Central memory CD4-positive, alpha-beta T cell (primary cell): ENCODE measurements at places on chromosomes 5 and 9.

GRCh38 chr9:113674436-113674835 lies 201.7 kb upstream of the ZNF618 start:
- DNase-seq = no peak

DNA sequence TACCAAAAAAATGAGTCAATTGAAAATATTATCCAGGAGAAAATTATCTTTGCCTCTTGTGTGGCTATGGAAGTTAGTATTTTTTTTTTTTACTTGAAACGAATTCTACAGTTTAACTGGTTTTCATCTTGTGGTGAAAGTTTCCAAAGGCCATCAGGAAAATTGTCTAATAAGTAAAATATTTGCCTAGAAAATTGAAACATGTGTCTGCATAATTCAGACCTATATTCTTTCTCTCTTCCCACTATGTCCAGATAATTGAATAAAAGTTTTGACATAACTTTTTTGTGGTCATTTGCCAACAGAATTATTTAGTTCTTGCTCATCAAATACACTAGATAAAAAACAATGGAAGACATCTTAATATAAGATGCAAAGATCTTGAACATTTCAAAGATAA lies 321.5 kb upstream of the RPS23 start:
- DNase-seq = no peak

GRCh38 chr9:32500768-32501167 lies 25.2 kb downstream of the RIGI start:
- no peak for DNase-seq

DNA sequence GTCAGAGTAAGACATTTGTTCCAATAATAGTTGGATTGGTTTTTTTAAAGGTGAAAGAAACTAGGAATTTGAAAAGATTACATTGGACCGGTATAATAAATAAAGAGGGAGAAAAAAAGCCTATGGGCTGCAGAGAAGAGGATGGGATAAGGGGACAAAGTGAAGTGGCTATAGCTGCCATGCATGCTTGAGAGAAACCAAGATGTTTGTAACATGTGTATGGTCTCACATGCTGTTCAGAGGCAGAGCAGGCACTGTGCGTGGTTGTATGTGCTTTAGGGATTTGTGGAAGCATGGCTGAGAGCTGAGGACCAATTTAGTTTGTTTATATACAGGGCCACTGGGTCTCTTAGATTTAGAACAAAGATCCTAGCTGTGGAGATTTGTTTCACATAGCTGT lies 32.7 kb downstream of the LNPEP start:
- DNase-seq = no peak

DNA sequence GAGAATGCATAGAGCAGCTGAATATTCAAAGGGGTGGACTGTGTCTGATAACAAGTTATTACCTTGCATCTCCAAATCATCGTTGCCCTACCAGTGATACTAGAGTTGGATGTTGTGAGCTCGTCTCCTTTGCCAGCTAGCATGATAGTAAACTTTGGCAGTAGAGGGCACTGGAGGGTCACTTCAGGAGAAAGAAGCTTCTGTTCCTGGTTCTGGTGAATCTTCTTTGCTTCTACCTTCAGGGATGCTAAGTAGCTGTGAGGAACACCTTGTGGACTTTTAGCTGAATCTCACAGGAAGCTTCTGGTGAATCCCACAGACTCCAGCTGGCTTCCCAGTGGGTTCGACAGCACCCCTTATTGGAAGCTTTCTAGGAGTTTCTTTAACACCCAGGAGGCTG lies 626.6 kb upstream of the SGCD start:
- no peak for DNase-seq

GRCh38 chr5:43699910-43700309 lies 96.9 kb downstream of the NNT start:
- no peak for DNase-seq

GRCh38 chr5:110880413-110880812 lies 141.6 kb downstream of the SLC25A46 start:
- no peak for DNase-seq

DNA sequence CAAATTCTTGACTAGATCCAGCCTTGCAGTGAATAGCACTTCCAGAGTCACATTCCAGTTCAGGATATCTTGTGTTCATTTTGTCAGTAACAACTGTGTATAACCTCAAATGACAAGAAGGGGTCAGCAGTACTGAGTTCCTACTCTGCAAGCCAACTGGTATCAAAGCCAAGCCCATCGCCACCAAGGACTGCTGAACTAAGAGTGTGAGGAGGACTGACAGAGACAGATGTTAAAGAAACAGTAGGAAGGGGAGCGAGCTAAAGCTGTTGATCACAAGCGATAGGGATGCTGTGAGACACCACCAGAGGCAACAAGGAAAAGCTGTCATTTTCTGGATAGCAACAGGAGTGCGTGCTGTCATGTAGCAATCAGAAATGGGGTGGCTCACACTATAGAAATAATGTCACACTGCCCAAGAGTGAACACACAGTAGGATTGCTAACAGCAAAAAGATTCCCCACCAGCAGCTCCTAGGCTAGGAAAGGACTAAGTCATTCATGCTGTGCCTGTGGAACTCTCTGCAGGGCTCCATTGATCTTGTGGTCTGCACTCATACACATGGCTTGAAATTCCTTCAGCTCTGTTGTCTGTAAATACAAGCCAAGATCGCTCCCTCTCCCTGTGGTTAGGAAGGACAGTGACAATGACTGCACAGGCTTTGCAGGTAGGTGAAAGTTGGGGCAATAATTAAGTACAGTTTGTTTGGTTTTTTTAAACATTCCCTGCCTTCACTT lies 658.6 kb downstream of the NR2F1-AS1 start:
- DNase-seq = no peak

DNA sequence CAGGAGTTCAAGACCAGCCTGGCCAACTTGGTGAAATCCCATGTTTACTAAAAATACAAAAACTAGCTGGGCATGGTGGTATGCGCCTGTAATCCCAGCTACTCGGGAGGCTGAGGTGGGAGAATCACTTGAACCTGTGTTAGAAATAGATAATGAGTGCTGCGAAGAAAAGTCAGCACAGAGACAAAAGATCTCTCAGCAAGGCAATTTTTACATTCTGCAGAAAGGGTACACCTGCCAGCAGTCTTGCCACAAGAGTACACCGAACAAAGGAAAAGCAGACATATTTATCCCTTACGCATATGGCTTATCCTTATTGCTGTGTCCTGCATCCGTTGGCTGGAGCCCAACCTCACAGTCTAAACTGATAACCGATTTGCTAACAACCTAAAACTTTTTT lies 16.2 kb upstream of the GPBP1 start:
- DNase-seq = no peak

GRCh38 chr9:1922026-1922425 lies 93.1 kb upstream of the SMARCA2 start:
- no peak for DNase-seq

DNA sequence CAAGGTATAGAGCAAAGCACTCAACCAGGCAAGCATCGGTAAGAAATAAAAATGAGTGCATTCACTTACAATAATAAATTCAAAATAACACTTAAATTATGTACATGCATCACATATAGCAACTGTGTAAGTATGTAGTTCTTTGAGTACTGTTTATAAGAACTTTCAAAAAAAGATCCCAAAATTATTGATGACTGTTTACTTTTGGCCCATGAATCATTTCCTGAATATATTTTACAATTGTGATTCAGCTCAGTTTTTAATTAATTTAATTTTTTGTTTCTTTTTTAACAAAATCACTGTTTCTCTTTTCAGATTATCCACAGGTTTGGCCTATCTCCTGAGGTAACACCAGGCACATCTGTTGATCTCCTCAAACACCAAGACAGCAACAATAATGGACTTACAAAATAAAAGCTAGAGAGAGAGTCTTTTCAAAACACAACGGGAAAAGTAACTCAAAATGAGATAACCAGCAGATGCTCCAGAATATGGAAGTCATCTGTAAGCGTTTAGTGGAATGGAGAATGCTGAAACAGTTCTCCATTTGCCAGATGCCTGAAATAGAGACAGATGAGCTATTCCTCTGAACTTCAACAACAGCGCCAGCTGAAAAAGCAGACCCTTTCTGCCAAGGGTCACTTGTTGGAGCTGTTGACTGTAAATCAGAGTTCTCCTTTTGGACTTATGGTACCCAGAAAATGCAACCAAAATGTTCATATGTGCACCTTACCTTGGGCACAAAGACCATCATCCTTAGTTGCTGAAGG lies 348.6 kb upstream of the RGMB start:
- DNase-seq = no peak

DNA sequence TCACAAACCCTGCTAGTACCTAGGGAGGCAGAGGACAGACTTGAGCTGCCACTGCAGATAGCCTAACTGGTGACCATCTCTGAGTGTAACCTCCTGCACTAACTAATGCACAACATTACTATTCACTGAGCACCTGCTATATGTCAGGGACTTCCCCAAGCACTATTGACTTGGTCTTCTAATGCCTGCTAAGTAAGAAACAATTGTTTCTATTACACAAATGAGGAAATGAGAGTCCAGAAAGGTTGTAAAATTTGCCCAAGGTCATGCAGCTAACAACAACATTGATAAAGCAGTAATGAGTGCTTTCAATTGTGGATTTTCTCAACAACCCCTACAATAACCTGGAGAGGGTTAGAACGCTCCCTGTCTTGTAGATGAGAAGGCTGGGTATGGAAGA lies 183.7 kb downstream of the ZNF462 start:
- no peak for DNase-seq

DNA sequence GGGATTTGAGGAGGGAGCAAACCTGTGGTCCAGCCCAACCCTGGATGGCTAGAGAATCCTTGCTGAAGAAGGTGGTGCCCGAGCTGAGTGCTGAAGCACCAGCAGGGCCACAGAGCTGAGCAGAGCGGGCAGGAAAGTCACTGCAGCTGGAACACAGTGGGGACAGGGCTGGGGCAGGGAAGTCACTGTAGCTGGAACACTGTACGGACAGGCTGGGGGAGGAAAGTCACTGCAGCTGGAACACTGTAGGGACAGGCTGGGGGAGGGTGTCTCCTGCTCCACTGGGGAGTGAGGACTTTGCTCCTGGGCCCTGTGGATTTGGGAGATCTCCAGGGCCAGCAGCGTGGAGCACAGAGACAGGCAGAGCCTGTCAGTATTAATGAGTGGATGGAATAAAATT lies 9.0 kb upstream of the SUSD3 start:
- no peak for DNase-seq
